ENCODE measurements at places on chromosomes 13 and 19. TPM values are rescaled to one million over a fixed set of nuclear protein-coding genes. Genes with fewer than 3 reads are reported as not detected.

- DNase-seq = no peak
These were observed 2.7 kb upstream of the ASPDH start for GRCh38 chr19:50516456-50516855.

DNA sequence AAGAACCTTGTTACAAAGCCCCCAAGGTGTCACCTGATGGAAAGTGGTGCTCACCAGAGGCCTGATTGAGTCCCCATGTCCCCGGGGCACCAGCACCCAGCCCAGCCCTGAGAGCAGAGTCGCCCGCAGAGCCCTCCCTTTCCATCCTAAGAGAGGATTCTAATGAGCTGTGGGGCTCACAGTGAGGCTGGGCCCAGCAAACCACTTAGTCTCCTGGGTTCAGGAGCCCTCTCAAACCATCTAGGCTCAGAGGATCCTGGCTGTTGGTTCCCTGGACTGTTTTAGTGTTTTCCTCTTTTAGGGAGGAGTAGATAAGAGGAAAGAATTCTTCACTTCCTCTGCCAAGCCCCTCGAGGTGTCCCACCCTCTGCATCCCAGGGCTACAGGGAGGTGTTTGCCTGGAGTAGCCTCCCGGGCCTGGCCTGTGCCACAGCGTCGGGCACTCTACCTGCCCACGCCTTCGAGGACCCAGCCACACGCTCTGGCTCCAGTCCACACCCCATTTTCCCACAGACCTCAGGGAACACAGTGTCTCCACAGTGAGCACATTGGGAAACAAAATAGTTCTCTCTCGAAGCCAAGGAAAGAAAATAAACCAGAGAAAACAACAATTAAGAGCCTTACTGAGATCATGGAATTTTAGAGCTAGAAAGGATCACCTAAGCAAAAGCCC lies 34.4 kb downstream of the DHRS12 start:
- no peak for DNase-seq

GRCh38 chr19:4279267-4279529 lies 132 bp downstream of the SHD start:
- DNase-seq = no peak

GRCh38 chr19:16075430-16076153 lies 703 bp upstream of the TPM4 start:
- no peak for DNase-seq

DNA sequence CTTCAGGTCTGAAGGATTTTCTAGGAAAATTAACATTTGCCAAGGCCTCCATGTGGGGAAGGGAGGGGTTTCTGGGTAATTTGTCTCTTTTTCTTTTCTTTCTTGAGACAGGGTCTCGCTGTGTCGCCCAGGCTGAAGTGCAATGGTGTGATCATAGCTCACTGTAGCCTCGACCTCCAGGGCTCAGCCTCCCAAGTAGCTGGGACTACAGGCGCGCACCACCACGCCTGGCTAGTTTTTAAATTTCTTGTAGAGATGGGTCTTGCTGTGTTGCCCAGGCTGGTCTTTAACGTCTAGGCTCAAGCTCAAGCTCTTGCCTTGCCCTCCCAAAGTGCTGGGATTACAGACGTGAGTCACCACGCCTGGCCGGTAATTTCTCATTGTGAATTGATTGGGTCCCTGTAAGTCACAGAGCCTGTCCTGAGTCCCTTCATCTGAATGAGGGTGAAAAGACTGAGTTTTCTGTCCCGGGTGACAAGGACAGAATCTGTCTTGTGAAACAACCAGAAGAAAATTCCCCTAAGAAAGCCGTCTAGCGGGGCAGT lies 10.0 kb upstream of the SPC24 start:
- DNase-seq = no peak

- DNase-seq = no peak
These were observed 5.8 kb downstream of the LIM2 start for GRCh38 chr19:51382004-51382403.

- no peak for DNase-seq
These were observed 909.4 kb downstream of the UQCRFS1 start for GRCh38 chr19:28303502-28303901.

DNA sequence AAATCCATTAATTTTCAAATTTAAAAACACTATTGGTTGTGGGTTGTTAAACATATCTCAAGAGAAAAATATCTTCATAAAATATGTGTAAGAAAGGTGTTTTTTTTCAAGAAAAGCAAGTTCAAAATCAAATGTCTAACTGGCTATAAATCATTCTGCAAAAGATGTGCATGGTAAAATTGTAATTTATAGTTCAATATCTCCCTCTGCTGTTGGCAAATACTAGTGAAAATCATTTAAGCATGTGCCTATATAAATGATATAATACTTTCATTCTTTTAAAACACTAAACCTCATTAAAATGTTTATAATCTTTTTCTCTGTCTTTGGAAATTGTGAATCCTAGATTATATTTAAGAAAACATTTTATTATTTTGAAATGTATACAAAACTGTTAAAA lies 17.2 kb upstream of the SLITRK6 start:
- no peak for DNase-seq

- DNase-seq = no peak
These were observed 1451.5 kb downstream of the EFNB2 start for GRCh38 chr13:105083992-105084391.

GRCh38 chr19:52170863-52171320 lies 529 bp downstream of the ZNF836 start:
- DNase-seq = no peak

GRCh38 chr13:72726726-72727416 lies 558 bp downstream of the MZT1 start:
- peak; percentile 50 for DNase-seq

DNA sequence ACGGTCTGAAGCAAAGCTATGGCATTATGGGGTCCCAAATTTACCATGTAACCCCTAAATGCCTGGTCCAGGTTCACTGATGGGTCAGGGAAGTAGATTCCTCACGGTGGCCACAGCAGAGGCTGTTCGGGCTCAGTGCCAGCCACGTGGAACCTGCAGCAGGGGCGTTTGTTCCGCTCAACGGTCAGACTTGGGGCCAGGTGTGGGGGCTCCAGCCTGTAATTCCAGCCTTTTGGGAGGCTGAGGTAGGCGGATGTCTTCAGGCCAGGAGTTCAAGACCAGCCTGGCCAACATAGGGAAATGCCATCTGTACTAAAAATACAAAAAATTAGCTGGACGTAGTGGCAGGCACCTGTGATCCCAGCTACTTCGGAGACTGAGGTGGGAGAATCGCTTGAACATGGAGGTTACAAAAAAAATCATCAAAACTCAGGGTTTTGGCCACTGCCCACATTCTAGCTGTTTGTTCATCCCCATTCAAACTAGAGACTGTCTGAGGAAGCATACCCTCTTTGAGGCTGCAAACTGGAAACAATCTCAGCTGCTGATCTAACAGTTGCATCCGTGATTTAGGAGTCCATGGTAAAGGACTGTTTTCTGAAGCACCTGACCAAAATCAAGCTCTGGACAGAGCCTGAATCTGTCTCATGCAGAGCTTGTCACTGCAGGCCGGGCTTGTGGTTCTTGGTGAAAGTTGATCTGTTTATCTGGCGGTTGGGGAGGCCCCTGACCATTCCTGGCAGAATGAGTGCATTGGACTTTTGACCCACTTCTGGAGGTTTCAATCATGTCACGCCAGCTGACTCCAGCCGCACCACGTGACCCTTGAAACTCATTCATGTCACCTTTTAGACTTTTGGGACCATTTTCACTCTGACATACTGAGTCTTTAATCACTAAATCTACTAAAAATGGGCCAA lies 30.2 kb upstream of the ZNF331 start:
- DNase-seq = no peak

DNA sequence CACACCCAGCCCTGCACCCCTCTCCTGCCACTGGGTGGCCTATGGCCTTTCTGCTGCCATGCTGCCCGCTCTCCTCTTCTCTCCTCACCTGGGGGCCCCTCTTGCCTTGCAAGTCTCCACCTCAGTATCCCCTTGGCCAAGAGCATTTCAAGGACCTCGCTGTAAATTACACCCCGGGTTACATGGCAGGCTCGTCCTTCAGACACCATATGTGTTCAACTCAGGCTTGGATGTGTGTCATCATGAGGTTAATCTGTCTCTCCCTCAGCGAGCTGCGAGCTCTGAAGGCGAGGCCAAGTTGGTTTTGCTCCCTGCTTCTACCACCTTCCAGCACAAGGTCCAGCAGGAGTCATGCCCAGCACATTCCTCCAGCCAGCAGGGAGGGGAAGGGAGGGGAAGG lies 74.8 kb upstream of the TM9SF2 start:
- no peak for DNase-seq

DNA sequence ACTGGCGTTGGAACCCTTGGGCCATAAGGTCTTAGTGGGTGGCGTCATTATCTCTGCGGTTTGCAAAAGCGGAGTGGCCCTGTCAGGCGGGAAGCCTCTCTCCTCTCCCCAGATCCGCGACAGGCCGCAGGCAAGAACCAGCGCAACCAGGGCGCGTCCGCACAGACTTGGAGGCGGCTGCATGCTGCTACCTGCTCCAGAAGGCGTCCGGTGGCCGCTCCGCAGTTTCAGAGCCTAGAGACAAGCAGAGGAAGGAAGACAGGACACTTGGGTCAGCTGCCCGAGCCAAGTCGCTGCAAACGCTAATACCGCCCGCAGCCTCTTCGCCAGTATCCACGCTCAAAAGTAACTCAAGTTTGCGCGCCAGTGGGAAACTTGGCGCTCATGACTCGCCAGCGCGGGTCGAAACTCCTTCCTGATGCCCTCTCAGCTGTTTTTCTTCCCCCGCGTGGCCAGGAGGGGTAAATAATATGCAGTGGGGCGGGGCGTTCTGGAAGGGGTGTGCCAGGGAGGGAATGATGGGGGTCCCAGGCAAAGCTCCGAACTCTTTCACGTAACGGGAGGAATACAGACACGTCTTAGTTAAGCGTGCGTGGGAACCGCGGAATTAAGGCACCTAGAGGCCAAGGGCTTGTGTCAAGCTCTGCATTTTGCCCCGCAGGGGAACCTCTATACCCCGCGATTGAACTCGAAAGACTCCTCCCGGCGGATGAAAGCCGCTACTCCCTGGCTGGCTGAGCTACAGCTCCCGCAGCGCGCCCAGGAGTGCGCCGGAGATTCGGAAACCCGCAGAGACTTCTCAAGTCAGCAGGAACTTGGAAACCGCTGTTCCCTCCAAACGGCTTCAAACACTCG lies at the start of gene EDNRB:
TSS of gene EDNRB (minus strand) at position 441 of the 855 bp plus-strand sequence. CDS start at position 183, 258 bp downstream.
- peak; percentile 7 for DNase-seq

DNA sequence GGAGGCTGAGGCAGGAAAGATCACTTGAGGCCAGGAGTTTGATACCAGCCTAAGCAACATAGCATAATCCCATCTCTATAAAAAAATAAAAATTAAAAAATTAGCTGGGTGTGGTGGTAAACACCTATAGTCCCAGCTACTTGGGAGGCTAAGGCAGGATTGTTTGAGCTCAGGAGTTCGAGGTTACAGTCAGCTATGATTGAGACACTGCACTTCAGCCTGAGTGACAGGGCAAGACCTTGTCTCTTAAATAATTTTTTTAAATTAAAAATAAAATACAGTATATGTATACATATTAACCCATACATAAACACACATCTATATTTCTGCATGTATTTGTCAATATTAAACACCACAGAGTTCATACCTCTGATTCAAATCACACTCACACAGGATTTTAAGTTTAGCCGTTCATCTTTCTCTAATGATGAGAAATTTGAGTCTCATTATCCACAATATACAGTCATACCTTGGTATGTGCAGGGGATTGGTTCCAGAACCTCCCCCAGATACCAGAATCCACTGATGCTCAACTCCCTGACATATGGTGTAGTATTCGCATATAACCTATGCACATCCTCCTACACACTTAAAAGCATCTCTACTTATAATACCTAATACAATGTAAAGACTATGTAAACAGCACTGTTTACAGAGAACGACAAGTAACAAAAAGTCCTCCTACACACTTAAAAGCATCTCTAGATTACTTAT lies 44.7 kb downstream of the PSPC1 start:
- no peak for DNase-seq

DNA sequence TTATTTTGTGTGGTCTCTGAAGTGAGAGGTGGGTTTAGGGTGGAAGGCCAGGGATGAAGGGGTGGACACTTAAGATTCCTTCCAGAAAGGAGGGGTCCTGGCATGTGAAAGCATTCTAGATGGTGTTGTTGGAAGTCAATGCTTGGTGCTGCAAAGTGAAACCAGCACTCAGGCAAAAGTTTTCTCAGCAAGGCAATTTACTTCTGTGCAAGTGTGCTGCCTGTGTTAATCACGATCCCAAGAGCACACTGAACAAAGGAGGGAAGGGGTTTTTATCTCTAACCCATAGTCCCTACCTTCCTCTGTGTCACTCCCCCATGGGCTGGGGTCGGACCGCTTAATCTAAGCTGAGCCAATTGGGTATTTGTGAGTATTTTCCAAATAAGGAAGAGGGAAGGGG lies 1.3 kb downstream of the ZNF134 start:
- DNase-seq = no peak

DNA sequence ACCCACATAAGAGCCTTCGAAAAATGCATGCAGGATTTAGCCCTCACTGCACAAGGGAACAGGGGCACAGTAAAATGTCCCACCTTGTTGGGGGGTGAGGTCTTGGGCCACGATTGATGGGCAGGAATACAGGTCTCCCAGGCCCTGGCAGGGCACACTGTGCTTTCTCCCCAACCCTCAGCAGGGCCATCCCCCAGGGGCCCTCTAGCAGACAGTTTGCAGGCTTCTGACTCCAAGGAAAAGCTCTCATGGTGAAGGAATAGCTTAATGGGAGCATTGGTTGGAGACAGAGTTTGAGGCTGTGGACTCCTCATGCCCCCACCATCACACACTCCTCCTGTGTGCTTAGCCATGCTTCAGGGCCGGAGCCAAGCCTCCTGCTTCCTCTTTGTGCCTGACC lies 484.6 kb downstream of the ZNF536 start:
- no peak for DNase-seq

RFPL4A gene
- not detected for total RNA-seq

ZNF576 gene
- 14.9 TPM for total RNA-seq

PALM gene
- total RNA-seq = not detected

HSPB6 gene
- 0.69 TPM for total RNA-seq

METTL21C gene
- total RNA-seq = not detected

GRIK5 gene
- 0.65 TPM for total RNA-seq

APOC4 gene
- total RNA-seq = not detected

ZNF729 gene
- total RNA-seq = not detected
